ENCODE measurements at places on chromosomes 13 and 19. TPM values are rescaled to one million over a fixed set of nuclear protein-coding genes. Genes with fewer than 3 reads are reported as not detected.

CEACAM1 gene
- total RNA-seq, result 0.78 TPM

RXFP2 gene
- not detected for total RNA-seq

DNA sequence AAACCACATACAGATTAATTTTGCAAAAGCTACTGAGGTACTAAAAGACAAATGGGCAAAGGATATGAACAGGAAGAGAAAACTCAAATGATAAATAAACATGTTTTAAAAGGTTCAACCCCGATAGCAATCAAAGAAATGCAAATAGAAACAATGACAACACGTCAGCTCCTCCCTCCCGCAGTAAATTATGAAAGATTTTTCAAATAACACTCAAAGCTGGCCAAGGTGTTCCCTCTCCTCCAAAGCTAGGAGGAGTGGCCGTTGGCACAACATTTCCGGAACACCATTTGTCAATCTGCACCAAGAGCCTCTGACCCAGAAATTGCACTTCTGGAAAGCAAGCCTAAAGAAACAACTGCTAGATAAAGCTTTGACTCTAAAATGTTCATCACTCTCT lies 28.3 kb downstream of the INSR start:
- peaks cover 37% of the 10 kb centered on the region for H3K4me1 ChIP-seq
- H3K36me3 ChIP-seq, result peaks cover 12% of the 10 kb centered on the region
- no peak for DNase-seq
- H3K27ac ChIP-seq, result peak overlapping the region; percentile 61
- H3K4me3 ChIP-seq, result no peak overlapping the region

DNA sequence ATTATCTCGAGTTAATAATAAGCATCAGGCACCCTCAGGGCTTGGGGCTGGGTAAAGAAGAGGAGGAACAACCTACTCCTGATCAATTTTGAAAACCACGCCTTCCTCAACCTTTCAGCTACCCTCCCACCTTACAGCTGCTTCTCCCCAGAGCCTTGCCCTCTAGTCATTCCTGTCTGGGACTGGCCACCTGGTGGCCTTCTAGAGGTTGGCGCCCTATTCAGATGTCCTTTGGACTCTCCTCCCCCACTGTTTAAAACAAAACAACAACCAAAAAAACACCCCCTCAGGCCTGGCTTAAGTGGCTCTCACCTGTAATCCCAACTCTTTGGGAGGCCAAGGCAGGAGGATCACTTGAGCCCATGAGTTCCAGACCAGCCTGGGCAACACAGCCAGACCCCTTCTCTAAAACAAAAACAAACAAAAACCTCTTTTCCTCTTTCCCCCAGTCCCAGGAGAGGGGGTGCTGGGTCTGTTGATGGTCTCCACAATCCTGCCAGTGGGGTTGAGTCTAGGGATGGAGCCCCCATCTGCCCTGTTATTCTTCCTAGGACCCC lies 62.3 kb downstream of the CCDC70 start:
- no peak overlapping the region for H3K27ac ChIP-seq
- H3K4me1 ChIP-seq, result peaks cover 14% of the 10 kb centered on the region
- H3K4me3 ChIP-seq, result no peak overlapping the region
- no peaks in the 10 kb centered on the region for H3K27me3 ChIP-seq

GRCh38 chr13:69641773-69642172 lies 465.9 kb upstream of the ATXN8OS start:
- no peak overlapping the region for H3K27ac ChIP-seq
- no peaks in the 10 kb centered on the region for H3K4me1 ChIP-seq
- H3K27me3 ChIP-seq, result no peaks in the 10 kb centered on the region
- H3K36me3 ChIP-seq, result no peaks in the 10 kb centered on the region
- DNase-seq, result no peak
- H3K4me3 ChIP-seq, result no peak overlapping the region

RASA3 gene
- 13.2 TPM for total RNA-seq

DNA sequence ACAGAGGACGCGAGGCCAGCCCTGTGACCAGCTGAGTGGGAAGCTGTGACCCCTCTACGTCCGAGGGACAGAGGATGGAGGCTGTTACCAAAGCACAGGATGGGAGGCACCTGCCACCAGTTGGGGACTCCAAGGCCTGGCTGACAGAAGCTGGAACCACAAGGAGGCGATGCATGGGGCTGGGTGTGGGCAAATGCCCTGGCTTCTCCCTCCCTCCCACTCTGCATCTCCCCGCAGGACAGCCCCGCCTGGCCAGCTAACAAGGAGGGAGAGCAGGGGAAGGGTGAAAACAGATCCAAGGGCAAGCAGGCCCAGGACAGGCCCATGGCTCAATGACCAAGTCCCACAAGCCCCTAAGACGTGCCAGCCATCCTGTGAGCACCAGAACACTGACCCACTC lies 28.6 kb downstream of the AKT2 start:
- no peaks in the 10 kb centered on the region for H3K27me3 ChIP-seq
- H3K4me3 ChIP-seq, result no peak overlapping the region
- H3K4me1 ChIP-seq, result peaks cover 28% of the 10 kb centered on the region
- H3K27ac ChIP-seq, result no peak overlapping the region
- H3K36me3 ChIP-seq, result peaks cover 27% of the 10 kb centered on the region
- DNase-seq, result no peak

- DNase-seq, result no peak
- H3K4me3 ChIP-seq, result no peak overlapping the region
- peaks cover 92% of the 10 kb centered on the region for H3K4me1 ChIP-seq
Measured at GRCh38 chr19:34178274-34178610, 5.9 kb downstream of the LSM14A start.

- H3K27me3 ChIP-seq, result no peaks in the 10 kb centered on the region
- peaks cover 30% of the 10 kb centered on the region for H3K4me1 ChIP-seq
- H3K4me3 ChIP-seq, result peak overlapping the region; percentile 96
- no peaks in the 10 kb centered on the region for H3K36me3 ChIP-seq
- no peak for DNase-seq
Measured at GRCh38 chr13:49791711-49792549, 552 bp downstream of the KPNA3 start.

- no peak for DNase-seq
- H3K27me3 ChIP-seq, result no peaks in the 10 kb centered on the region
Measured at GRCh38 chr13:111171629-111172028, 56.5 kb downstream of the ARHGEF7 start.

DNA sequence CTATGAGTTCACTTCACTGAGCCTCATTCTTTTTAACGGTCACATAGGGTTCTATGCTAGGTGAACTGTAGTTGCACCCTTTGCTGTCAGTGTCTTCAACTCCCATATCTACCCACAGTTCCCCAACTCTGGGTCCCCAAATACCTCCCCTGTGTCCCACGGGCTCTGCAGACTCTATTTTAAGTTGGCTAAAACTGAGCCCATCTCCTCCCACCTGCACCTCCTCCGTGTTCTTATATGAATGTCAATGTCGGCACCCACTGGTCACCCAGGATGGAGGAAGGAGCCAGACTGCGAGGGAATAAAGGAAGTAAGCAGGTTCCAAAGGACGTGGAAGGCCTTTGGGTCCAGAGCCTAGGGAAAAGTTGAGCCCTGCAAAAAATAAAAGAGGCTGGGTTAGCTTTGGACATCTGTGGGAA lies 802 bp upstream of the PIN1 start:
- peaks cover 12% of the 10 kb centered on the region for H3K36me3 ChIP-seq
- no peaks in the 10 kb centered on the region for H3K27me3 ChIP-seq
- peak overlapping the region; percentile 98 for H3K4me3 ChIP-seq

BRD4 gene
- total RNA-seq, result 41.0 TPM

PRRG2 gene
- total RNA-seq, result 2.3 TPM

- no peaks in the 10 kb centered on the region for H3K36me3 ChIP-seq
- no peaks in the 10 kb centered on the region for H3K27me3 ChIP-seq
- H3K4me3 ChIP-seq, result no peak overlapping the region
- DNase-seq, result no peak
- H3K27ac ChIP-seq, result peak overlapping the region; percentile 35
Measured at GRCh38 chr13:46656786-46657185, 103.8 kb downstream of the LRCH1 start.

GRCh38 chr19:37007587-37008220 lies 70.5 kb upstream of the ZNF420 start:
- no peaks in the 10 kb centered on the region for H3K36me3 ChIP-seq
- no peaks in the 10 kb centered on the region for H3K27me3 ChIP-seq
- H3K27ac ChIP-seq, result peak overlapping the region; percentile 51
- H3K4me3 ChIP-seq, result peak overlapping the region; percentile 57
- peaks cover 4% of the 10 kb centered on the region for H3K4me1 ChIP-seq
- peak; percentile 65 for DNase-seq

SCN1B gene
- 119 TPM for total RNA-seq

LAIR2 gene
- not detected for total RNA-seq

DNA sequence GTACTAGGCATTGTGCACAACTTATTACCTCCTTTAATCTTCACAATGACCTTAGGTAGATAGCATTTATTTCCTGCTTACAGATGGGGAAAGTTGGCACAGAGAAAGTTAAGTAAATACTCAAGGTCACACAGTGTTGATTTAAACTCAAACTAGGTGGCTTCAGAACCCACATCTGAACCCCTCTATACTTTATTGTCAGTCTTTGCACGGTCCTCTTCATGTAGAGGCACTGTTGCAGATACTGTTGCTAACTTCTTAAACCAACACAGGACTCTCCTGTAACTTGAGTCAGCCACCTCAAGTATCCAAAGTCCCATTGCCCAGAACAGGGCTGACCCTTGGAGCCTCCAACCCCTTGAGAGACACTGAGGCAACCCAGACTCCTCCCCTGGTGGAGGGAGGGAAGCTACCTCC lies 48.8 kb downstream of the FRY start:
- H3K27me3 ChIP-seq, result no peaks in the 10 kb centered on the region
- peak overlapping the region; percentile 42 for H3K27ac ChIP-seq
- H3K4me1 ChIP-seq, result no peaks in the 10 kb centered on the region
- H3K4me3 ChIP-seq, result no peak overlapping the region
- no peak for DNase-seq
